ENCODE measurements at places on chromosomes 11 and 22.
A peak's percentile ranks its signal among the peaks of the same experiment; 100 is the strongest.

- no peak for DNase-seq
Measured at GRCh38 chr22:20408891-20409290, 14.9 kb downstream of the ZNF74 start.

DNA sequence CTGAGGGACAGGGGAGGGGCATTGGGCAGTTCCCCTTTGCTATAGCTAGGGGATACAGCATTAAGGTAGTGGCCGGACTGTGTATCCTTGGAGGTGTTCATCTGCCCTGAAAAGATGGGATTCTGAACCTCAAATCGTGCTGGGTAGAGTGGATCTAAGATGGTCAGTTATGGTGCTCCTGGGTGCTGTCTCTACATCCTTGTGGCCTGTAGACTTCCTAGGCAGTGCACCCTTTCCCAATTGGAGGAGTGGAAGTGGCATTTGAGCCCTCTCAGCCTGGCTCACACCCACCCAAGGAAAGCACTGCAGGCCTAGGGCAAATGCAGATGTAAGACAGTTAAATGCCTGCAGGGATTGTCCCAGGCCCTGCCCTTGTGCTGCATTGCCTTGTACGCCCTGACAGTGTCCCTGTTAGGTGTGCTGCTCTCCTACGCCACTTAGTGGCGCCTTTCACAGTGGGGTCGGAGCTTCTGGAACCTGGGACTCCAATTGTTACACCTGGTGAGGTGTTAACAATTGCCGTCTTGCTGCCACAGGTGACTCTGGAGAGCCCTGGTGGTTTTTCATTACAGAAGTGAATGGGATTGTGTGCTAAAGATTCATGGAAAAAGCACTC lies 35.0 kb downstream of the PPFIBP2 start:
- DNase-seq: peak; percentile 54

- DNase-seq: no peak
Measured at GRCh38 chr11:133156986-133157745, 375.1 kb downstream of the OPCML start.

GRCh38 chr11:32316232-32316631 lies 119.1 kb downstream of the WT1 start:
- no peak for DNase-seq

DNA sequence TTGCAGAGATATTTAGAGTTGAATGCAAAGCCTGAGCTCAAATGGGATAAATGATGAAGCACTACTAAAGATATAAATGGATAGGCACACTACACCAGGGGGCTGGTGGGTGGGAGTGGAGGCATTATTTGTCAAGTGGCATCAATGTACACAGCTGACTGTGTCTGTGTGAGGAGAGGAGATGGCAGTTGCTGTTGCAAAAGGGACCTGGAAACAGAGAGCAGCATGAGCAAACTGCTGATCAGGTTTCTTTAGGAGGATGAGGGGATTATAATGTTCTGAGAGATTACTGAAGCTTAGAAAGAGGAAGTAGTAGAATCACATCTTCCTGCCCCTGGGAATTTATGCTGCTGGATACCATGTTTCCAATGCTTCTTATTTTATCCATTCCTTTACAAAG lies 39.4 kb upstream of the LIN7C start:
- DNase-seq: no peak

GRCh38 chr11:64536396-64536941 lies 54.6 kb upstream of the SLC22A12 start:
- no peak for DNase-seq

GRCh38 chr11:77127235-77127911 lies 673 bp upstream of the MYO7A start:
- DNase-seq: no peak

- no peak for DNase-seq
Measured at GRCh38 chr11:125345421-125346178, 150.5 kb downstream of the FEZ1 start.

GRCh38 chr11:69122630-69123431 lies 32.9 kb upstream of the SMIM38 start:
- peak; percentile 21 for DNase-seq

DNA sequence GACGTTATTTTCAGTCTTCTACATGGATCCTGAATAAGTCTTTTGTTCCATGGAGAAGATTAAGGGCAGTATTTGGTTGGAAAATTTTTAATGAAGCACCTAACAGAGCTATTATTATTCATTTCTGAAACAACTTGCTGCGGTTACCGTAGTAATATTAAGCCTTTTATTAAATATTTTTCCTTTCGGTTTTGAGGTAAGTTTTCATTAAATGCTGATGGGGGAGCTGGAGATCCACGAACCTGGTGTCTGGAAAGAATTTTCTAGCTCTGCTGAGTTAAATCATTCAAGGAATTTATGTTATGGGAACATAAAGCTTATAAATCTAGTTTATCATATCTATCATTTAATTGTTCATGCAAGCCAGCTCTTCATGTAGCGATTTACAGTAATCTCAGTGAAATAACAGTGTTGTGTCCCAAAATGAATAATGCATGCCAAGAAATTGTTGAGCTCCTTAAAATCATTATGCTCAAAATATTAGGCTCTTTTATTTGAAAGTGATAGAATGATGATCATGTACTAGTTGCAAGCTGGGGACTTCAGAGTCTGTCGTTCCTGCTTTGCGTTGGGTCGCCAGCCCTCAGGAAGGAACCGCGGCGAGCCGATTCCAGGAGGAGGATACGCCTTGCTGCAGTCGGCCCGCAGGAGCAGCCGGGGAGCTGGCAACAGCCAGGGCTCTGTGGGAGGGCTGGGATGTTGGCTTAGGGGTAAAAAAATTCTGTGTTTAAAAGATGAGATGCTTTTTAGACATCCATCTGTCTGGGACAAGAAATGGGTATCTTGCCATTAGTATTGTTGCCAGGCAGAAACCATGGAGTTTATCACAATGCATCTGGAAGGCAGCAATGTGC lies 83.1 kb downstream of the TBC1D22A start:
- DNase-seq: no peak

DNA sequence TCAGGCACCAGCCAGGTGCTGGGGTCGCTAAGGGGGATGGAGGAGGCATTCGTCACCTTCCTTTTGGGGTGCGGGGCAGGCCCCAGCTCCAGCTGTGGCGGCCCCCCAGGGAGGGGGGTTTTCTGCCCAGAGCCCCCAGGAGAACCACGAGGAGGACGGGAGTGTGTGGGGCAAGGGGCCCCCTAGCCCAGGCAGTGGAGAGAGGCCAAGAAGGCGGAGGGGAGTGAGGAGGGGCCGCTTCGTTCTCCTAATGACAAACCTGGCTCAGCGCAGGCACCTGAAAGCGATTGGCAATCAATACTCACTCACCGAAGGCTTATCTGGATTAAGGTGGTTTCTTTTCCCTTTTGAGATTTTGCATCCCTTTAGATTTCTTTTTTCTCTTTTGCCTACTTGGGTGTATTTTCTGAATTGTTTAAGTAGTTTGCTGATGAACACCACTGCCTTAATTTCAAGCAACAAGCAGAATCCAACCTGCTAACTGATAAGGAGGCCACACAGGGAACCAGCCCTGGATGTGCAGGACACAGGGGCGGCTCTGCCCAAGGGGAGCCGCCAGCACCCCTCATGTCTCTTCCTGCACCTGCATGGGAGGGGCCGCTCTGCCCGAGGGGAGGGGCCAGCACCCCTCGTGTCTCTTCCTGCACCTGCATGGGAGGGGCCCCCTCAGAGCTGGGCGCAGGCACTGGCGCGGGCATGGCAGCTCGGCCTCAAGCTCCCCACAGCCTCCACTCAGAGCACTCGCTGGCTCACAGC lies 122.3 kb downstream of the BRD1 start:
- no peak for DNase-seq

- DNase-seq: no peak
Measured at GRCh38 chr11:99537681-99538080, 516.9 kb downstream of the CNTN5 start.

GRCh38 chr22:28075358-28075981 lies 156.4 kb upstream of the PITPNB start:
- no peak for DNase-seq

- DNase-seq: no peak
Measured at GRCh38 chr22:21829523-21829922, 37.9 kb downstream of the MAPK1 start.

GRCh38 chr11:116527180-116527991 lies 245.4 kb downstream of the BUD13 start:
- no peak for DNase-seq

DNA sequence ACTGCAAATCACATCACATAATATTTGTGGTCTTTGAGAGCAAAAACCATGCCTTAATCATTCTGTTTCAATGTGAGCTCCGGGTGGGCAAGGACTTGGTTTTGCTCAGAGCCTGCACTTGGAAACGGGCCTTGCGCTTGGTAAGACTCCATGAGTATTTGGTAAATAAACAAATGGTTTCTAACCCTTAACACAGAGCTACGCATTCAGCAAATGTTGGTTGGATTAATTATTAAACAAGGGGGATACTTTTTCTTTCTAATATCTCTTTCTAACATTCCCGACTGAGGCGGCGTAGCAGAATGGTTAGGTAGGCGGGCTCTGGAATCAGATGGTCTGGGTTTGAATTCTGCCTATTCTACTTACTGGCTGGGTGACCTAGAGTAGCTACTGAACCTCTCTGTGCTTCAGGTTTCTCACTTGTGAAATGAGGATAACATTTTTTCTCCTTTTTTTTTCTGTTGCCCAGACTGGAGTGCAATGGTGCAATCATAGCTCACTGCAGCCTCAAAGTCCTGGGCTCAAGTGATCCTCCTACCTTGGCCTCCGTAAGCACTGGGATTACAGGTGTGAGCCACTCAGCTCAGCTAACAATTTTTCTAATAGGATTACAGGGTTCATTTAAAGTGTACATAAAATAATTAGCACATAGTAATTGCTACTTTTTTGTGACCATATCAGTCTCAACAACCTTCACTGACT lies 3.4 kb upstream of the FAM83F start:
- DNase-seq: no peak

GRCh38 chr11:76512851-76513653 lies 68.2 kb downstream of the EMSY start:
- peak; percentile 2 for DNase-seq

DNA sequence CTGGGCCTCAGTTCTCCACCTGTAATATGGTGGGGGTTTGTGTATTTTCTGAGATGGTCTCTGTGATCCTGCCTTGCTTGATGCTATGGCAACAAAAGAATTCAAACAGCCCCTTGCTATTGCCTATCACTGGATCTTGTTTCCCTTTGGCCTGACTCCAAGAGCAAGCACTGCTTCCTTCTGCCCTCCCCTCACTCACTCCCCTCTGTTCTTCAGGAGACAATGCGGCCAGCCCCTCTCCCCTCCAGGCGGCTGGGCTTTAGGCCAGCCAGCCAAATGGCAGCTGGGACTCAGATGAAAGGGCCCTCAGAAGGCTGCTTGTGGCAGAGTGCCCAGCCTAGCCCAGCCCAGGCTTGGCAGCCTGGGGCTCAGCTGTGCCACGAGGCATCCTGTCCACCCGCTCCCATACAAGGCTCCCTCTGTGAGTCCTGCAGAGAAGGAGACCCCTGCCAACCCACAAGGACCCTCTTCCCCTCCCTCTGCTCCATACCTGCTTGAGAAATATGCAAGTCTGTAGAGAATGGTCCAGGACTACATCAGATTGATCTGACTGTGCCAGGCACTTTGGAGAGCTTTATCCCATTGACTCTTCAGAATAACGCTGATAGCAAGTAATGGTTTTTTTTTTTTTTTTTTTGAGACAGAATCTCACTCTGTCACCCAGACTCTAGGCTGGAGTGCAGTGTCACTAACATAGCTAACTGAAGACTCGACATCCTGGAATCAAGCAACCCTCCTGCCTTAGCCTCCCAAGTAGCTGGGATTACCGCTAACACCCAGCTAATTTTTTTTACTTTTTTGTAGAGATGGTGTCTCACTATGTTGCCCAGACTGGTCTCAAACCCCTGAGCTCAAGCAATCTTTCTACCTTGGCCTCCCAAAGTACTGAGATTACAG lies 7.6 kb upstream of the KCTD14 start:
- peak; percentile 98 for DNase-seq

GRCh38 chr11:104907521-104908185 lies 9.4 kb upstream of the CASP12 start:
- no peak for DNase-seq

GRCh38 chr11:15223318-15223717 lies 108.6 kb downstream of the INSC start:
- DNase-seq: no peak

DNA sequence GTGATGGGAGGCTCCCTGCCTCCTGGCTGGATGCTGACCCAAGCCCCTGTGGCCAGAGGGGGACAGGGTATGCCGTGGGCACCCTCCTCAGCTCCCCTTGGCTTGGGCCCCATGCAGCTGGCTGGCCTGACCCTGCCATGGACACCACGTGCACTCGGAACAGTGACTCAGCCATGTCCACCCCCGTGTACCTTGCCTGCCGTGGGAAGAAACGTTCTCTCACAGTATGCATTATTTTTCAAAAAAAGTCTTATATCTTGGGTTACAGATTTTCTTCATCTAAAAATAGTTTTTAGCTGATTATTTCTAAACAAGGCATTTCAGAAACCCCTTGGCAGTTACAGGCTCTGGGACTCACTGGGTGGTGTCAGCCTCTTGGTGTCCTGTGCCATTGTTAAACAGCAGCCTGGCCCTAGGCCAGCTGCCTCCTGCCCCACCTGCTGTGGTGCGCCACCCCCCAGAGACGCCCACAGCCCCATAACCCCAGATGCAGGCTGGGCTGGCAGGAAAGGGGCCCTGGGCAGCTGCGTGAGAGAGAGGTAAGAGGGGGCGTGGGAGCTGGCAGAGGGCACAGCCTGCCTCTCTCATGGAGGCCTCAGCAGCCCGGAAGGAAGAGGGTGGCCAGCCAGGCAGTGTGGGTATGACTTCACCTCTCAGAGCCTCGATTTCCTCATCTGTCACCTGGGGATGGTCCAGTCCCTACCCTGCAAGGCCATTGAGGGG lies 99.8 kb downstream of the MORC2 start:
- DNase-seq: peak; percentile 14

DNA sequence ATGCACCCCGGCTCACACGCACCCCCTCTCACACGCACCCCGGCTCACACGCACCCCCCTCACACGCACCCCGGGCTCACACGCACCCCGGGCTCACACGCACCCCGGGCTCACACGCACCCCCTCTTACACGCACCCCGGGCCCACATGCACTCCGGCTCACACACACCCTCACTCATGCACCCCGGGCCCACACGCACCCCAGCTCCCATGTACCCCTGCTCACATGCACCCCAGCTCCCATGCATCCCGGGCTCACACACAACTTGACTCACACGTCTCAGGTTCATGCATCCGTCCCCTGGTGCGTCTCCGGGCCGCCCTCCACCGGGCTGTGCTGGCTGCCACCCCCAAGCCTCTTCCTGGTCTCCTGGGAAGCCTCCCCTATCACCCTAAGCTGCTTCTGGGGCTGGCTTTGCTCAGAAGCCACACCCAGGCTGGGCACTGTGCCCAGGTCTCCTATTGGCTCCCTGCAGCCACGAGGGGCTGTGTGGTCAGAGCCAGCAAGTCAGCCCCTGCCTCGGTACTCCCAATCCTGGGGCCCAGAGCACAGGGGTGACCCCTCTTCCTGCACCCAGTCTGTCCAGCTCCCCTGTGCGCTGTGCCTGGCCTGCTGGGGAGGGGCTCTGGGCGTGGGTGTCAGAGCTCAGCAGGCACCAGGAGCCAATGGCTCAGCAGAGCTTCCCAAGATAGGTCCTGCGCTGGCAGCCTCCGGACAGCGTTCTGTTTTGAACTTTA lies 16.9 kb downstream of the TSPAN4 start:
- peak; percentile 56 for DNase-seq

GRCh38 chr11:135008001-135008405 lies 596.0 kb upstream of the B3GAT1 start:
- DNase-seq: no peak

GRCh38 chr22:33684087-33684486 lies 236.2 kb downstream of the LARGE1 start:
- DNase-seq: no peak

GRCh38 chr22:30169002-30169401 lies 77.6 kb downstream of the LIF start:
- no peak for DNase-seq
